Stimulated activated CD4-positive, alpha-beta T cell treated with anti-CD3 and anti-CD28 coated beads, Interleukin-1b, Interleukin-23, amount 100 ng/mL, for 4 hours (primary cell): ENCODE measurements at places on chromosomes 3 and 15.

DNA sequence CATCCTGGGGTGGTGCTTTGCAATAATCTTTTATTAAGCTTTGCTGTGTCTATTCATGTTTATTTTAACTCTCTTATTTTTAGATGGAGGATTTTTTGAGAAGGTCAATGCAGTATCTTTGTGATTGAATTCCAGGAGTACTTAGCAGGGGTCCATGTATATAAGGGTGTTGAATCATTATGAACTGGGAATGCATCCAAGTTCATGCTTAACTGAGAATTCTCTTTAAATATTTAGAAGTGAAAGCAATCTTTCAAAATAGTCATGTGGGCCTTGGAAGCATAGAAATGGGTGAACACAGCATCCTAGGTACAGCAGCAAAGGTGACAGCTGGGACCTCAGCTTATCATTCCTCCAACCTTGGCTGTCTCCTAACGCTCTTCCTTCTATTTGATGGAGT, 27.3 kb downstream of the SPTSSB start:
- no peak for DNase-seq

GRCh38 chr3:171548917-171549316, 88.7 kb upstream of the TNIK start:
- DNase-seq: no peak

DNA sequence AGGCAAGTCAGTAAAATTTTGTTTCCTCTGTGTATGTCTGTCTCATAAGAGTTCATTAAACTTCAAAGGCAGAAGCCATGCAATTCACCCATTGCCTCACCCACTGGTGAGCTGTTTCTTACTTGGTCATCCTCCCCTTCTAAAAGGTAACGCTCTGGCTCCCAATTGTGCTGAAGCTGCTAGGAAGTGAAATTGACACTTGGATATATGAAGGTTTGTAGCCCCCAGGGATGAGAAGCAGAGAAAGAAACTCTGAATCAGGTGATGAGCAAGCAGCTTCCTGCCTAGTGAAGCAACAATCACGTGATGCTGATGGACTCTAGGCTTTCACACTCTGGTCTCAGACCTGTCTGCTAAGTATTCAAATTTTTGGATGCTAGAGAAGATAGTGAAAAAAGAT, 70.7 kb downstream of the CD200R1L start:
- no peak for DNase-seq

DNA sequence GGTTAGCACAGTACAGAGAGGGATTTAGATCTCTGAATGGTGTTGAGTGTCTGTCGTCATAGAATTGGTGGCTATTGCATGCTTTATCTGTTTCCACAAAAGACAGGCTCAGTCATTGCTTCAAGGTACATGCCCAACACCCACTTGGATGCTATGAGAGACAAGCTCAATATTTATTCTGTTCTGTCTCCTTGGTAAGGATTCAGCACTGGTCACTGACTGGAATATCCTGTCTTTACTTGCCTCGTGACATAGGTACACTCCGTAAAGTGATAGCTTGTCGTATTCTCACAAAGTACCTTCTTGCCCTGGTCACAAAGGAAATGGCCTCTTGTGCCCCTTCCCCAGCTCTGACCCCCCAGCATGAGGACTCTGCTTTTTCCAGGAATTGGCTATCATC, 72.8 kb upstream of the CTNNB1 start:
- no peak for DNase-seq

DNA sequence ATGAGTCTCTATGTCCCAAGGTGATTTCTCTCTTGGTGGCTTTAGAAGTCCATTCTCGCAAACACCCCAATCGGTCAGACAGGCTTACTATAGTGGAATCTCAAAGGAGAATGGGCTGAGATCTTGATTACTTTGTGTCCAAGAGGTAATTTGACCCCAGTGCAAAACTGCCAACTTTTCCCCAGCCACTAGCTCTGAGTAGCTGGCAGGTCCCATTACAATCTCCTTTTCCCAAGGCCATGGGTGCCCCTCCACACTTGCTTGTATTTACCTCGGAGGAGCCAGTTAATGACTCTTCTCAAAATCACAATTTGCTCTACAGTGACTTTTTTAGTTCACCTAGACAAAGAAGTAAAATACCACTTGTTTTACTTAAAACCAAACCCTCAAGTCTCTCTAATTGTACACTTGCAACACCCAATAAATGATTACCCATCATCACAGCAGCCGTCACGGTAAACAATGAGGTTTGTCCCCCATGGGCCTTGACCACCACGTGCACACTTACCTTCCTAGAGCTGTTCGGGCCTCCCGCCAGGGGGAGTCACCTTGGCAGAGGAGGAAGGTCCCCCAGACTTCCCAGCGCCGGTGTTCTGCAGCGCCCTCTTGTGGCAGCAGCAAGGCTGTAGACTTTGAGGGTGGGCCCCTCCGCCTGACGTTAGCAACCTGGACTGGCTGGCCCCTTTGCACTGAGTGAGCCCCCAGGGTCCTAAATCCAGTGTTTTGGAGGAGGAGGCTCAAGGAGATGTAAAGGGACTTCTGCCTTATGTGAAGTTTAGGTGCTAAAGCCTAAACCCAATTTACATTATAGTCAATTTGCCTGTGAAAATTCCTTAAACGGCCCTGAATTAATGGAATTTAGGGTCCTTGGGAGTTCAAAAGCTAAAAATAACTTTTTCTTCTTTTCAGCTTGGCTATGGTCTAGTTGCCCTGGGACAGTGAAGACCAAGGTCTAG, 18.7 kb upstream of the HDAC11 start:
- DNase-seq: peak; percentile 63

DNA sequence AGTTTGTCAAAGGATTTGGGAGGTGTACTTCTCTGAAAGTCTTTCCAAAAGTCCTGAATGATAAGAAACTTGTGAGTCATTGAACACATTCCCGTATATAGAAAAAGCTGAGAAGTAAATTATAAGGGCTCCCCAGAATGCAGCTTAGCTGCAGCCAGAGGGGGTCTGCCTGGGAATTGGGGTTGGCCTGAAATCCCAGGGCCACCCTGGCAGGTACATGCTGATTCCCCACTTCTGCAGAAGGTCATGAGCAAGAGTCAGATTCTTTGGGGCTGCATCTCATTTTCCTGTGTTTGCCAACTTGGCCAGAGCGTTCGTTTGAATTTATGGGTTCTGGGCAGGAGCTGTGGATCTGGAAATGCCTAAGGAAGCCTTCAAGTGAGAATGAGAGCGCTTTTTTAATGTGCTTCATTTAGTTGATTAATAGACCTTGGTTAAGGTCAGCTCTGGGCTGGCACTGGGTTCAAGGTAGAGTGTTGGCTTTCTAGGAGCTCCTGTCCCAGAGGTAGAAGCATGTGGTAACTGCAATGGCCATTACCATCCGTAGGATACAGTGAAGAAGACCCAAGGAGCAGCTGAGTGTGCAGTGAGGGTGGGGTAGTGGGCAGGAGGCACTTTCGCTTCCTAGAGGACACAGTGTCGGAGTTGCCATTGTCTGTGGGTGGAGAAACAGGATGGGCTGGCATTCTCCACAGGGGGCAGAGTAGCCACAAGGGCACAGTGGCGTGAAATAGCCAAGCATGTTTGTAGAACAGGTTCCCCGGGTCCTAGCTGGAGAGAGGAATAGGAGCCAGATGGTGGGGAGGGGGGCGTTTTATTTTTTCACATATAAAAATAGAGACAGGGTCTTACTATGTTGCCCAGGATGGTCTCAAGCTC, 3.2 kb downstream of the SLC6A6 start:
- no peak for DNase-seq

DNA sequence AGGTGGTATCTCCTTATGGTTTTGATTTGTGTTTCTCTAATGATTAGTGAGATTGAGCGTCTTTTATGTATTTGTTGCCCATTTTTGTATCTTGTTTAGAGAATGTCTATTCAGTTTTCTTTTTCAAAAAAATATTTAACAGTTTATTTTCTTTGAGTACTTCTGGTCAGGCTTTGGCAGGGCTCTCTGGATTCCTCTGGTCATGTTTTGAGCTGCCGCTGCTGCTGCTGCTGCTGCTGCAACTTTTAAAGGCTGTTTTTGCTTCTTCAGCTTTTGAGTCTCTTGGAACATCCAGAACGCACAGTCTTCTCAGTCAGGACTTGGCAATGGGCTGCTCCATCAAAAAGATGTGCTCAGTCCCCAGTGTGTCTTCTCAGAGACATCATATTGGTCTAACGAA, 40.1 kb downstream of the REC114 start:
- DNase-seq: no peak

DNA sequence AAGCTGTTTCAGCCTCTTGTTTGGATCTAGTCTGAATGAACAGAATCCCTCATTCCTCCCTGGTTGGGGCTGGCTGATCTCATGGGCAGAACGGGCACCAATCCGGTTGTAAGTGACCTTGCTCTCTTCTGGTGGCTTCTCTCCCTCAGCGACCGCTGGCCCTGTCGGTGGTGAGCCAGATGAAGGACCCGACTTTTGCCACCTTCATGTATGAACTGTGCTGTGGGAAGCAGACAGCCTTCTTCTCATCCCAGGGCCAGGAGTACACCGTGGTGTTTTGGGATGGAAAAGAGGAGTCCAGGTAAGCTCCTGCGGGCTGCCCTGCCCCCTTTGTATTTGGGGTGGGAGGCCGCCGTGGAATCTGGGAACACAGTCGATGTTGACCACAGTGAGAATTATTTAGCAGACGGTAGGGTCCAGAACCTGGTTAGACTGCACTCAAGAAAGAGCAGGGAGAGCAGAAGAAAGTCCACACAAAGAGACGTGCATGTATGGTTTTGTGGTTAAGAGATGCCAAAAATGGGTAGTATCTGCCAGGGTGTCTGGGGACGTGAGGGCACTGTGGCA, 138.8 kb downstream of the LRRK1 start:
- no peak for DNase-seq
